ENCODE measurements at places on chromosomes 7 and 10.

- no peak for DNase-seq
Observed at GRCh38 chr7:4818000-4818794, 42.8 kb downstream of the AP5Z1 start.

DNA sequence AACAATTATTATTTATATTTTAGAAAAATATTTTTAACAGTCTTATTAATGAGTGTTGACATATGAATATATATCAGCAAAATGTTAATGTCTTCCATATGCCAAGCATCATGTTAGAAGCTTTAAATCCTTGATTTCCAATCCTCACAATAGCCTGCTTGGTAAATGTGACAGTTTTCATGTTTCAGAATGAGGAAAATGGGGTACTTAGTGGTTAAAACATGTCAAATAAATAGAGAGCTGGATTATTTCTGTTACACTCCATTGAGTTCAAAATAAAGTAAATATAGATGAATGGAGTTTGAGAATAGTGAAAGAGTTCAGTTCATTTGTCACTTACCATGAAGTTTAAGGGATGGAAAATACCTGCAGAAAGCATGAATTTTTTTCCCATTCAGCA lies 377.4 kb downstream of the MALRD1 start:
- DNase-seq: no peak

- DNase-seq: no peak
Observed at GRCh38 chr10:3046981-3047547, 20.3 kb upstream of the PFKP start.

DNA sequence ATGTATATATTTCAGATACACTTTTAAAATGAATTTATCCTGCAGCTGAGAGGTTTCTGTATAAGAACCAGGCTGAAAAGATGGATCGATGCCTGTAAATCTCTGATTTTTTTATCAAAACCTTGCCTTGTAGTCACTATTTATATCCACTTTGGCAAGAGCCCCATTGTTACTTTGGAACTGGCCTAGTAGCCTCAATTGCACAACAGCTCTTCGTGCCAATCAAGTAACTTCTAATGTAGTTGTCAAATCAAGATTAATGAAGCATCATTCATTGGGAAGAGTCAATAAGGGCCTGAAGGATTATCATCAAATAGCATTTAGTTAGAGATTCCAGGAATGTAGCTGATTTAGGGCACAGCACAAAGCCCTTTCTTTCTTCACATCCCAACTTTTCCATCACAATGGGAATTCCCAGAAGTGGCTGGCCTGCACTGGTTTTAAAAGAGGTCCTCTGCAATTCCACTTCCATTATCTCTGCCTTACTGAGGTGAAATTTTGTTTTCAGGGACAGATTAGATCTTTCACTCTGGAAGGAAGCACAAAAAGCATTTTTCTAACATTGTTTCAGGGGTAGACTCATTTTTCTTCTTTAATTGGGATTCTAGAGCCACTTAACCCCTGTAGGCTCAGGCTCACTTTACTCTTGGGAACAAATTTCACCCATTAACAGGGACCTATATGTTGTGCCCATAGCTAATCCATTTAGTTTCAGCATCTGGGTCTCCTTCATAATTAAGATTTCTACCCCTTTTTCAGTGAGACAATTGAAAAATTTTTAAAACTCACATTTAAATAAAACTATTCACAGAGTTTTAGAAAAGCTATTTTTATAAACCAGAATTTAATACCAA lies 97.8 kb downstream of the CALCR start:
- DNase-seq: no peak

GRCh38 chr10:69346776-69347175 lies 68.5 kb downstream of the HK1 start:
- no peak for DNase-seq

DNA sequence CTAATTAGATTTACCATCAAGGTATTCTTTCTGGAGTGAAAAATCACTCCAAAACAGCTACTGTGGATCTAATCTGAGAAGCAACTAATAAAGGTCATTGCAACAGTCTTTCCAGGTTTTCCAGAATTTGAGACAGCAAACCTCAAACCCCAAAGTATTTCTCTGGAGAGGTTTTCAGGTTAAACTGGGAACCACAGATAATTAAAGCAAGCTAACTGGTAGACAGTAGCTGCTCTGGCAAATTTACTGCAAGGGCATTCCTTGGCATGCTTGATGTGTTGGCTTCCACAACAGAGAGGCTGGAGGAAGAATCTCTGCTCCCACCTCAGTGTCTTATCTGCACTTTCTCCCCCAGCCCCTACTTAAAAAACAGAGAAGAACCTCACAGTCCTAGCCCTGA lies 140.0 kb upstream of the NRBF2 start:
- DNase-seq: no peak

GRCh38 chr10:86311190-86311589 lies 55.4 kb downstream of the GRID1 start:
- no peak for DNase-seq

DNA sequence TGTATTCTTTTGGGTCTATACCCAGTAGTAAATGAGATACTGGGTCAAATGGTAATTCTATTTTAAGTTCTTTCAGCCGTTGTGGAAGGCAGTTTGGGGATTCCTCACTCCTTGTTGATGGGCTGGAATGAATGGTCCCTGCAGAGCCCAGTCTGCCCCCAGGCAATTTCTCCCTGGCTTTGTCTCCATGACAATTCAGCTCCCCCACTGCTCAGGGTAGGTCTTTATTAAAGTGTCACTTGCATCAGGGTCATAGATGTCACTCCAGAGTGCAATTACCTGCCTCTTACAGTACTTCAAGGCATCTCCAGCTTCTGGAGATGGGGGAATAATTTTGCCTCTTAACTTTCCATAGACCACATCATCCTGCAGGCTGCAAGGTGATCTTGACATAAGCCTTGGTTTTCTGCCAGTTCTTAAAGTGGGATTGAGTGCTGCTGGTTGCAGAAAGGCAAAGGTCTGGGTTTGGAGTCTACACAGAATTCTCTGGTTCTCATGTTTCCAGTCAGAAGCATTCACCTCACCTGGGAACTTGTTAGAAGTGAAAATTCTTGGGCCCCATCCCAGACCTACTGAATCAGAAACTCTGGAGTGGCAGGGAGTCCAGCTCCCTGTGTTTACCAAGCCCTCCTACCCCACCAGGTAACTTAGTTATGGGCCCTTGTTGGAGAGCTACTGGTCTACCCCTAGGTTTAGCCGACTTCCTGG lies 442.4 kb downstream of the GALNT17 start:
- no peak for DNase-seq

GRCh38 chr7:28126410-28127041 lies 54.1 kb downstream of the JAZF1 start:
- DNase-seq: no peak

DNA sequence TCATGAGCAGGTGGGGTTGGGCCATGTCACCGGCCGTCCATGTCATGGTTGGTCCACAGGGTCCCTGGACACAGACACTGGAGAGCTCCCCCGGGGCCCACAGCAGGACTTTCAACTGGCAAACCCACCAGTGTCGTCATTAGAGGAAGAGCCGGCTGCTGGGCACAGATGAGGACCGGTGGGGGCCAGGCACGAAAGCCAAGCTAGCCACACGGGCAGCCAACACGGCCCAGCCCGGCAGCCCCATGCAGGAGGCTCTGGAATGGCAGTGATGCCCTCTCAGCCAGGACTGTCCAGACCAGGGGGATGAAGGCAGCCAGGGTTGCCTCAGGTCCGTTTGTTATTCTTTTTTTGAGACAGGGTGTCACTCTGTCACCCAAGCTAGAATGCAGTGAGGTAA lies 21.1 kb upstream of the UNCX start:
- no peak for DNase-seq

- DNase-seq: no peak
Observed at GRCh38 chr7:73879977-73880681, 19.2 kb downstream of the TMEM270 start.

- DNase-seq: no peak
Observed at GRCh38 chr7:74263399-74264120, 9.4 kb upstream of the RFC2 start.

DNA sequence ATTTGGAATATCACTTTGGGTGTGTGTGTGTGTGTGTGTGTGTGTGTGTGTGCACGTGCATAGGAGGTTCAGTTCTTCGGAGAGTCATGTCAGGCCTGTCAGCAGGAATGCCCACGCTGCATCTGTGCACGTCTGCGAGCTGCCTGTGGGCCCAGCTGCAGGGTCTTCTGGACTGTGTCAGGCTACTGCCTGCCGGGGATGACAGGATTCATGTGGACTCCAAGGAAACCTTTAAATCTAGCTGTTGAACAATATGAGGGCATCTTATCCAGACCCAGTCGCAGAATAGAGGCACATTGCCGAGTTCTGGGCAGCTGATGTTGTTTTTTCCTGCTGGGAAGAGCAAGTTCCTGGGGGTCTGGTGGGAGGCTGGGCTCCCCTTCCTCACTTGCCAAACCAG lies 19.0 kb downstream of the AQP1 start:
- no peak for DNase-seq

DNA sequence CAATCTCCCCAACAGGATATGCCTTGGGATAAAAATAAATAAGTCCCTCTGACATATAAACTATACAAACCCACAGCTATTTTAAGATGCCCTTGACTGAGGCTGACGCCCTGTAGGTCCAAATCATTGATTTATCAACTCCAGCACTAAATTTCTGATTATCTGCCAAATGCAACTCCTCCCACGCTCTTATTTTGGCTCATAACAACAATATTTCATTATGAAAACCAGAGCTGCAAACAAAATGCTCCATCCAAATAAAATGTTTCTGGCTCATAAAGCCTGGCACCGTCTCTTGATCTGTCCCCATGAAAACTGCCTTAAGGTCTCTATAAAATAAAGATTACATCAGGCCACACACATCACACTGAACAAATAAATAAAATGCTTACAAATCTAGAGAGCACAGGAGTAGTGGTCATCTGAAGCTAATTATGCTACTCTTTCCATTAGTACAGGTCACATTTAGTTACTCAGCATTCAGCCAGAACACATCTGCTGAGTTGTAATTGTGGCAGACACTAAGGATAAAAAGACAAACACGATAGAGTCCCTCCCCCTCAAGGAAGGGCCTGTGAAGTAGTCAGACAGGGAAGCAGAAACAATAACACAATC lies 28.8 kb downstream of the CACUL1 start:
- no peak for DNase-seq

- DNase-seq: no peak
Observed at GRCh38 chr10:49220679-49221078, 32.5 kb upstream of the TMEM273 start.

GRCh38 chr7:8251195-8251594 lies 10.8 kb downstream of the ICA1 start:
- no peak for DNase-seq

DNA sequence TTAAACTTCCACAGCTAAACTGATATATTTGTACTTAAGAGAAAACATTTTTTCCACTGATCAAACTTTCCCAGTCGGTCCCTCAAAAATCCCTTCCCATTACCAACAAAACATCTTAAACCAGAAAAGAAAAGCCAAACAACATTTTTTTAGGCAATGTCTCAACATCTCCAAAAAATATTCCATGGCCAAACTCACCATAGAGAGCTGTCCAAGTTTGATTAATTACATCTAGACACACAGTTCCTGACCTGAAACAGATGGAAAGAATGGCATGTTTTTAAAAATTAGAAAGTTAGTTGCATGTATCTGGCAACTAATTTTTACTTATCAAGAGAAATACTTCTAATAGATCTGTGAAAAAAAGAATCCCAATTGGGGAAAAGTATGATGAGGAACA lies 95.4 kb downstream of the UBE2H start:
- DNase-seq: no peak

GRCh38 chr7:125654076-125654475 lies 724.5 kb upstream of the POT1 start:
- no peak for DNase-seq

- no peak for DNase-seq
Observed at GRCh38 chr7:71482284-71482683, 350.3 kb downstream of the GALNT17 start.

DNA sequence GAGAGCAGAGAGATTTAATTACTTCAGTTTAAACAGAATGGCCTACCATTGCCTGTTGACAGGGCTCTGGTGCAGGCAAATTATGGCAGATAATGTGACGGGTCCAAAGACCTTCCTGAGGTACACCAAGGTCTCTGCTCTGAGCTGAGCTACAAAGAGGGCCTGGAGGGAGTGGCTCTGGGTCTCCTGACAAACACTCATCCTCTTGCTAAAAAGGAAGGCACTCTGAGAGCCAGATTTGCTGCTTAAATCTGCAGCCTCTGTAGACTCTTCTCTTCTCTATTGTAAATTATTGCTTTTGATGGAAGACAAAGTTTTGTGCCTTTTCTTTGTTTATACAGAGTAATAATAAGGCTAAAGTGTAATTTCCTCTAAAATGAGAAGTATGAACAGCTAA lies 529.5 kb upstream of the FZD8 start:
- no peak for DNase-seq

- DNase-seq: no peak
Observed at GRCh38 chr7:44373418-44373740, 48.0 kb upstream of the CAMK2B start.

GRCh38 chr10:109880886-109881768 lies 42.2 kb downstream of the XPNPEP1 start:
- DNase-seq: no peak

DNA sequence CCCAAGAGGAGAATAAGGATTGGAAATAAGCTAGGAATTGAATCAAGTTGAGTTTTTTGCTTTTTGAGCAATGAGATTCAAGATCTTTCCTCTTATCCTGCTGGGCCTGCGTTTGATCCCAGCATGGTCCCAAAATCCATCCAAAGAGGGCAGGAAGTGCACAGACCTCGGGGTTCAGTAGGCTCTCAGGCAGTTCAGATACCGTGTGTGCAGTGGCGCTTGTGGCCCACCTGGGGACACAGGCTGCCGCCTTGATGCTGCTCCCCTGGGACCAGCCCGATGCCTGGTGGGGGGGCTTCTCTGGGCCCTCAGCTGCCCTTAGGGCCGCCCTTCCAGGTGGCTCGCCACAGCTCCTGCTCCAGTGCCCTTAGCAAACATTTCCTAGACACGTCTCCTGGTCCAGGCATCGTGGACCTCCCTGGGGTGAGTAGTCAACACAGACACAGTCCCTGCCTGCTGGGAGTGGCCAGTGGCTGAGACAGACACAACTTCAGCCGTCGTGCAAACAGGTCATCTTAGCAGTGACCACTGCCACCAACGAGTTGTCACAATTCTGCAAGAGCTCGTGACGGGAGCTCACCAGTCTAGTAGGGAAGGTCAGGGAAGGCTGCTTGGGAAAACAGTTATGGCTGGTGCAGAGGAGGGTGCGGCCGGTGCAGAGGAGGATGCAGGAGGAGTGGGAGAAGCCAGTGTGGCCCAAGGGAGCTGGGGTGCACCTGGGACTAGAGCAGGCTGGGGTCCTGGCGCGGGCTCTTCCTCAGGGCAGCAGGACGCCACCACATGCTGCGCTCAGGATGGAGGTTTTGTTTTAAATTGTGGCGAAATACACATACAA lies 21.7 kb upstream of the JAKMIP3 start:
- DNase-seq: no peak

DNA sequence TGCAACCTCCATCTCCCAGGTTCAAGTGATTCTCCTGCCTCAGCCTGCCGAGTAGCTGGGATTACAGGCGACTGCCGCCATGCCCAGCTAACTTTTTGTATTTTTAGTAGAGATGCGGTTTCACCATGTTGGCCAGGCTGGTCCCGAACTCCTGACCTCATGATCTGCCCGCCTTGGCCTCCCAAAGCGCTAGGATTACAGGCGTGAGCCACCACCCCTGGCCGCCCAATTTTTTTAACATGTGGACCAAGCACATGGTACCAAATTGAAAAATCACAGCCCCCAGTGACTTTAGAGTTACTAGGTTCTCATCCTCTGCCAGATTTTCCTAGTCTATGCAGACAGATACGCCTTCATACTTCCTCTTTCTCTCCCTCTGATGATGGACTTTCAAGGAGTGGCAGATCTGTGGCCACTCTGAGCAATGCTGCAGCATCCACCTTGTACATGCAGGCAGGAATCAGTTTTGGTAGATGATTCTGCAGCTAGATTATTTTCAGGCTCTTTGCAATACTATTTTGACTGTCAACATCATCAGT lies 34.0 kb upstream of the EZH2 start:
- DNase-seq: no peak
